Memory B cell (primary cell): ENCODE measurements at places on chromosomes 5 and 9.

- no peak for DNase-seq
These were observed 5.9 kb downstream of the ZDHHC12 start for GRCh38 chr9:128718047-128718446.

DNA sequence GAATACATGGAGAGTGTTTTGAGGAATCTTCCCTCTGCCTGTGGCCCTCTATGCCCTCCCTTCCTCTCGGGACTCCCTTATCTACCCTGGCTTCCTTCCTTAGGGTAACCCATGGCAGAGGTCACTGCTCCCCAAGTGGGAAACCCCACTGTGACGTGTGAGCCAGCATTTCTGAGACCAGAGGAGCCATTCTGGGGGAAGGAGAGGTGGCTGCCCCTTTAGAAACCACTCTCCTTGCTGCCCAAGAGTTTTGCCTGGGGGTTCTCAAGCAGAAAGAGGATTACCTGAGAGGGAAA, 23.1 kb downstream of the CCNJL start:
- DNase-seq, result no peak

GRCh38 chr5:58543723-58544122, 39.2 kb upstream of the RAB3C start:
- no peak for DNase-seq

- DNase-seq, result no peak
These were observed 137.4 kb upstream of the PRR16 start for GRCh38 chr5:120326651-120327050.

DNA sequence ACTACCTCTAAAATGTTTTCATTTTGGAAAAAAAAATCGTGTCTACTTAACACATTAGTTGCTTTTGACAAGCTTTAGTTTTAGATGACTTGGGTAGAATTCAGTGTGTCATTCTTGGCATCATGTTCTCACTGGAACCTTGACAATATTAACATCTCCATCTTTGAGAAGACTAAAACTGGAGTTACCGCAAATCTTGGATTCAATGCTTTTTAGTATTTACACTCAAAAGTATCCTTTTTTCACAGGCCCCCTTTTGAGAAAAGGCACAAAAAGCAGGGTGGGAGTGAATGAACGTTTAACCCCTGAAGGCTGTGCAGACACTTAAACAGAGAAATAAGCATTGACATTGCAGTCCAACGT, 549.1 kb downstream of the CSNK1G3 start:
- no peak for DNase-seq

DNA sequence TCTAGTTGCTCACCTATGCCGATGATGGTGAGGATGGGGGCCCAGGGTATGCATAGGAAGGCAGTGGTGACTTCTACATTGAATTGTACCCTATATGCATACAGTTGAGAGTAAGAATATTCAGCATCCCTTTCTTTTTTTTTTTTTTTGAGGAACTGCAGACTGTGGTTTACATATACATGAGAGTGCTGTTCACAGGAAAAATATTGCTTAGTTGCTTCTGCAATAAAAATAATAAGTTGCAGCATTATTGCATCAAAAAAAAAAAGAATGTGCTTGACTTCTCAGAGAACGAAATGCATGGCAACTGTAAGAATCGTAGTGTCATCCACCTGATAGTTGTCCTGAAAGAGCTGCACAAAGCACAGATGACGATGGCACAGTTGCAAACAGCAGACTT, 52.8 kb downstream of the PTCD2 start:
- DNase-seq, result no peak

- DNase-seq, result no peak
These were observed 57.7 kb downstream of the MTMR12 start for GRCh38 chr5:32254881-32255539.

GRCh38 chr5:150227606-150228273, 37.9 kb downstream of the SLC6A7 start:
- no peak for DNase-seq

GRCh38 chr9:6356904-6357303, 28.7 kb downstream of the TPD52L3 start:
- DNase-seq, result no peak

DNA sequence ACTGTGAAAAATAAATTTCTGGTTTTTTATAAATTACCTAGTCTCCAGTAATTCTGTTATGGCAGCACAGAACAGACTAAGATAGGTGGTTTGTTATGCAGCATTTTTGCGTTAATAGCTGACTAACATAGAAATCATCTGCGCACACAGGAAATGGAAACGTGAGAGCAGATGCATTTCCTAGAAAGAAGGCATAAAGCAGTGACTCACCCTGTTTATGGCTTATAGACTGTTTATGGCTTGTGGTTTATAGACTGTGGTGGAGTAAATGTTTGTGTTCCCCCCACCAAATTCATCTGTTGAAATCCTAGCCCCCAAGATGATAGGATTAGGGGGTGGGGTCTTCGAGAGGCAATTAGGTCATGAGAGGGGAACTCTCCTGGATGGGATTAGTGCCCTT, 18.3 kb upstream of the OSMR start:
- no peak for DNase-seq

- no peak for DNase-seq
These were observed 393.5 kb downstream of the PDE4D start for GRCh38 chr5:59500014-59500413.

- no peak for DNase-seq
These were observed 606.7 kb downstream of the PSAT1 start for GRCh38 chr9:78903581-78903980.

- DNase-seq, result no peak
These were observed at the start of gene RASEF for GRCh38 chr9:83062651-83063527. TSS of gene RASEF (minus strand) at chr9:83063142. CDS start at chr9:83062867, 275 bp downstream.

DNA sequence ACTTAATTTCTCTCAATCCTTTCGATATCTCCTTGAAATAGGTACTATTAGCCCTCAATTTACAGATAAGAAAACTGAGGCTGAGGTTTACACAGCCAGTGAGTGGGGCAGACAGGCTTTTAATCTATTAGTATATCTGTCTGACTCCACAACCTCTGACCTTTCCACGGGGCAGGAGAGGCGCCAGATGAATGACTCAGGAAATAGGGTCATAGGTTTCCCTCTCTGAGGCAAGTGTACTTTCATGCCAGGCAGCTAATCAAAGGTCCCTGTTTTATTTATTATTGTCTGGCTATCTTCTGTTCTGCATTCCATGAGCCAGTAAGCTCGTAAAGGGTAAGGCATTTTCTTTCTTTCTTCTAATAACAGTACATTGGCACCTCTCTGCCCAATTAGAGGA, 79.6 kb upstream of the KLF4 start:
- no peak for DNase-seq

DNA sequence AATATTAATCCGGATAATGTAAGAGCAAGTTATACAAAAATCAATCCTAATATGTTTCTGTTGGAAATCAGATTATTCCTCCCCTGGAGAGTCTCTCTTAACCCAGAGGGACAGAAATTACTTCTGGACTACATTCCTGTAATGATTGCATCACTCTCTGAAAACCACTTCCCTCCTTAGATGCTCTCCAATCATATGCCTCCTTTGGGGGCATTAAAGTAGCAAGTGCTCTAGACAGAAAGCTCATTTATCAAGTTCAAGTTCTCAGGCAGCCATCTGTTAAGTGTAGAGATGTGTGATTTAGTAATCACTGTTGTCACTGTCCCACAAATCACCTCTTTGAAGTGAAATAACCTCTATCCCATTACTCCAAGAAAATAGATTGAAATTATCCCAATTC, 247.1 kb downstream of the SLCO4C1 start:
- DNase-seq, result no peak

GRCh38 chr5:119420169-119420568, 32.1 kb upstream of the HSD17B4 start:
- DNase-seq, result no peak

DNA sequence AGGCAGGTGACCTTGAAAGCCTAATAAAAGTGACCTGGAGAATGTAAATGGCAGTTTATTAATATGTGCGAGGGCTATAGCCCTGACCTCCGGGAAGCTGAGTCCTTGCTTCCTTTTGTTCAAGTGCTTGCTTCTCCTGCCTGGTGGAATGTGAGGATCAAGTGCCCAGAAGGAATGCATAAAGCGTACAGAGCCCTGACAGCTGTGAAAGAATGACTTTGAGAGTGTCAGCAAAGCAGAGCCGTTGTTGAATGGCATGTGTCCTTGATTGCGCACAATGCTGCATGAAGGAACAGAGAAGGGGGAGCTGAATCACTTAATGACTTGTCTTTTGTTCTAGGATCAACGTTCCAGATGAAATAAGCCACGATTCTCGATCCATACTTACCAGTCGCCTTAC, 133.0 kb downstream of the SLF1 start:
- no peak for DNase-seq

GRCh38 chr5:26669523-26669922, 368.9 kb downstream of the CDH9 start:
- DNase-seq, result no peak

DNA sequence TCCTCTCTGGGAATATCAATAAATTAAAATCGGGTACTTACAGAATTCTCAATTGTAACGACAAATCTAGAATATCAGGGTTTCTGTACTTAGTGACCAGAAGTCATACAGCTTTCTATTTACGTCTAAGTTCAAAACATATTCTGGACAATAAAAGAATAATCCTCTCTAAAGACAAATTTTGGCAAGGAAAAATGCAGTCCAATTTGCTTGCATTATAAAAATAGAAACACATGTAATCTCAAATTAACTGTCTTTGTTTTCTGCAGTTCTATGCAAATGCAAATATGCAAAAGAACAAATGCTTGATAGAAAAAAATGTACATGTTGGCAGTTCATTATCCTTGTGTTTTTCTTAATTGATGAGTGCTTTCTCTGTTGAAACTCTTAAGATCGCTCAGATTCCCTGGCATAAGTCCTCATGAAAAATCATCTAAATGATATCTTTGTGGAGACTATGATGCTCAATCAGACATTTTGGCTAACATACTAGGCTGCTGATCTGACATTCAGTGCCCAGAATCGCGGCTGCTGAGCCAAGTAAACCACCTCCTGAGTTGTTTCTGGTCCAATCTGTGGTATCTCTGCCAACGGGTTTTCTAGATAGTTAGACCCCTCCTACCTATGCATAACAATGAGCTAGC, 990.1 kb upstream of the C9orf72 start:
- DNase-seq, result no peak

- no peak for DNase-seq
These were observed 101.0 kb downstream of the CD180 start for GRCh38 chr5:67095346-67096171.

GRCh38 chr5:117255211-117256027, 680.8 kb upstream of the SEMA6A start:
- DNase-seq, result no peak

DNA sequence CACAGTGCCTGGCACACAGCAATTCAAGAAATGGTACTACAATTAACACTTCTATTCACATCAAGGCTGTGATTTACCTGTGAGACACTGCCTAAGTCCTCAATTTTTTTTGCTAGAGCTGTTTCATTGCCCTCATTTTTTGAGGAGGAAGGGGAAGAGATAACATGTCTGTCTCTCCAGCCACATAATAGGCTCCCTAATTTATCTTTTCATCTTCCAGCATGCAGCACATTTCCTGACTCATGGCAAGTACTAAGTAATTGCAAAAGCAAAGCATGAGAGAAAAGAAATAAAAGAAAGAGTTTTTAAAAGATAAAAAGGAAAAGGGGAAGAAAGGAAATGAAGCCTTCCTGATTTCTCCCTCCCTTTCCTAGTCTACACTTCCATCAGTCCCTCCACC, 26.9 kb upstream of the RNF38 start:
- DNase-seq, result no peak

DNA sequence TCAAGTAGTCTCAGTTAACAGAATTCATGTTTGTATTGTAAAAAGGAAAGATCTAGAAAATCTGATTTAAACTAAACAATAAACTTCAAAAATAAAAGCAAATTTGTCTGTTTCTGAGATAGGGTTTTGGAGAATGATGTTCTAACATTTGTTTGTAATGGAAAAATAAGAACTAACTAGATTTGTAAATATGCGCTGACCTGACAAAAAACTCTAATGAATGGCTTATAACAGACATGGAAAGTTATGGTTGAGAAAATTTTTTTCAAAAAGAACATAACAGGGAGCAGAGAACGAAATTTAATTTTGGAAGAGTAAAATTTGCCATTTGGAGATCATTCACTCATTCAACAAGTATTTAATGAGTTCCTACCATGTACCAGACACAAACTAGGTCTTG, 179.0 kb upstream of the TARS1 start:
- DNase-seq, result no peak

- DNase-seq, result no peak
These were observed 632.5 kb downstream of the ISL1 start for GRCh38 chr5:52015760-52016159.

GRCh38 chr5:170442391-170442790, 53.2 kb upstream of the KCNMB1 start:
- no peak for DNase-seq

GRCh38 chr5:170691657-170692056, 91.9 kb upstream of the GABRP start:
- no peak for DNase-seq

DNA sequence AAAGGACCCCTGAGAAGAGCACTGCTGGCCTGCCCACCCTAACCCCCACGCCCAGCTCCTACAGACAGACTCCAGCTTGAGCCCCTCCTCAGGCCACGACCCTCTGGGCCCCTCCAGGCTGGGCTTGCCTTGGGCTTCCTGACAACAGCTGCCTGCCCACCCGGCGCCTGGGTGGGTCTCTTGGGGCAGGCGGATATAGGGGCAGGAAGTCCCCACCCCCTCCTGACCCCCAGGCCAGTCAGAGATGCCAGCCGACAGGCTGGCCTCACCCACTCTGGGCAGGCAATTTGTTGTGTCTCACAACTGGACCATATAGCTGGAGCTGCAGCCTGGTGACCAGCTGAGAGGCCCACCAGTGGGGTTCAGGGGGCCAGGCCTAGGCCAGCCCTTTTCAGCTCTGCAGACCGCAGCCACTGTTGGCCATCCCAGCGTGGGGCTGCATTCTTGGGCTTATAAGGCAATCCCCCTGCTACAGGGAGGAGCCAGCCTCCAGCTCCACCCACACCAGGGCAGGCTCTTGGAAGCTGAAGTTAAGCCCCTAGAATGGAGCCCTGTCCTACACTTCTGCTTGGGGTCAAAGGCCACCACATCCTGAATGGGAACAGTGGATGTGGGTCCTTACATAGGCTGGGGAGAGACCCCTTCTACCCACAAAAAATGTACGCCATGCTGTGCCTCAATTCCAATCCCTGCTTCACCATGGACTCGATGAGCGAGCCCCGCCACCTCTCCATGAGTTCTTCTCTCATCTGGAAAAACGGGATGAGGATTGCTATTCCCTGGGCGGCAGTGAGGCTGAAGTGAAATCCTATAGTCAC, 2.0 kb downstream of the PDLIM7 start:
- DNase-seq, result no peak
